ENCODE measurements at places on chromosomes 2 and 18.
A peak's percentile ranks its signal among the peaks of the same experiment; 100 is the strongest.

- no peak for DNase-seq
These were observed 11.9 kb upstream of the IL1R1 start for GRCh38 chr2:102130647-102130991.

GRCh38 chr18:52730972-52731619, 391.1 kb downstream of the DCC start:
- DNase-seq, result no peak

DNA sequence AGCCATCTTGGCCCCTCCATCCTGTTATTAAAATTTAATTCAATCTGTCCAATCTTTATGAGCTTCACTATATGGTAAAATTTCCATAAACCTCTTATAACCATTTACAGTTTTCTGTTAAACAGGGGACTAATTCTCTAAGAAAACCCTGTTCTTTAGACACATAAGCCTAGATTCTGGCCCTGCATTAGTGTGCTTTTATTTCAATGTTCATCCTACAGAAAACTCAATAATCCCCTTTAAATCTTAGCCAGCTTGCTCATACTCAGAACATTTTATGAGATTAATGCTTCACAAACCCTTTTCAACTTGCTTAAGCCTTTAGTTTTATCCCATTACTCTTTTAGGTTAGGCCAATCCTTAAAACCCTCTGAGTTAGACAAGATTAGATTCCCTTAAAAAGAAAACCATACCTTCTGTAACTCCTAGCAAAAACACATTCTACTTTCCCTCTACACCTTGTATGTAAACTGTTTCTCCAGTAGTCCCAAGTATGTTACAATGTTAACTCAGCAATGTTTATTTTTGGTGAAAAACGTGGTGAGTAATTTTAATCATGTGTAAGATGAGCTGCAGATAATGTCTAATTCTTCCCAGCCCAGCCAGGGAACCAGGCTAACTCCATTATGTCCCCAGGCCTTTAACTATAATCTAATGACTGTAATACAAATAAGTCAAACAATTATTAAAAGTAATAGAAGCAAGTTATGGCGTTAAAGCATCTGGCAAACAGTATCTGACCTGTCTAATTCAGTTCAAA, 1953.4 kb upstream of the LRRTM1 start:
- DNase-seq, result no peak

- DNase-seq, result peak; percentile 56
These were observed 19.7 kb upstream of the IL18R1 start for GRCh38 chr2:102335871-102336366.

- DNase-seq, result no peak
These were observed 13.1 kb downstream of the DSG2 start for GRCh38 chr18:31511098-31511497.

- no peak for DNase-seq
These were observed 25.7 kb upstream of the CRIM1 start for GRCh38 chr2:36329746-36330472.

GRCh38 chr2:95049683-95049955, 24.1 kb downstream of the MAL start:
- DNase-seq, result no peak

GRCh38 chr18:33749834-33750233, 171.8 kb downstream of the ASXL3 start:
- DNase-seq, result peak; percentile 45

- DNase-seq, result no peak
These were observed 120.9 kb upstream of the CDC42EP3 start for GRCh38 chr2:37792366-37792765.

DNA sequence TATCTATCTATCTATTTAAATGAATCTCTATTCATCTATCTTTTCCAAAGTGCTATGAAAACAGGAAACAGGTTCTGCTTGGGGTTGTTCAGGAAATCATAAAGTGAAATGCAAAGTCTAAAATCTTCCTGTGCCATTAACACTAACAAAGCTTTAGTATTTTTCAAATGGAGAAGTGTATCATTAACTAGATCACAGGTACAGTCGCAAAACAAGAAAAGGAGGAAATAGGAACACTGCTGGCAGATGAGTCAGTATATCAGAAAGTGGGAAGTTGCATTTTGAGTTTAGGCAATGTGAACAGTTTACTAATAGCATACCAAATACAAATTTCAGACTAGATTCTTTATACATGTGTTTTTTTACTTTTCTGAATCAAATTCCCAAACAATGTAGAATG, 888.5 kb upstream of the FSHR start:
- no peak for DNase-seq

DNA sequence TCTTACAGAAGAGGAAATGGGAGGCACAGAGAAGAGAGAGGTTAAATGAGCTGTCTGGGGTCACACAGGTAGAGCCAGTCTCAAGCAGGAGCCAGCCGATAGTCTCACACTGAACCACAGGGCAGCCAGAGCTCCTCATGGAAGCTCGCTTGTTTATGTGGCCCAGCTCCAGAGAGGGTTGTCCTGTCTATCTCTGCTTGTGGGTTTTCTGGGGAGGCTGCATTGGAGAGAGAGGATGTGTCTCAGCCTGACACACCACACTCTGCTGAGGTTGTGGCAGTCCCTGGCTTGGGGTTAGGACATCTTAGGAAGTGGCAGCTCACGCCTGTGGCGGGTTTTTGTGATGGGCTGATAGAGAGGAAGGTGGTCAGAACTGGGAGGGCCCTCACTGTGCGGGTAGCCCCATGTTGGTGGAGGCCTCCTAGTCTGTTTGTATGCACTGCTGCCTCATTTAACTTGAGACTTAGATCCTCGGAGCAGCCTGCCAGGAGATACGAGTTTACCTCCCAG, 52.3 kb downstream of the TCF7L1 start:
- no peak for DNase-seq

DNA sequence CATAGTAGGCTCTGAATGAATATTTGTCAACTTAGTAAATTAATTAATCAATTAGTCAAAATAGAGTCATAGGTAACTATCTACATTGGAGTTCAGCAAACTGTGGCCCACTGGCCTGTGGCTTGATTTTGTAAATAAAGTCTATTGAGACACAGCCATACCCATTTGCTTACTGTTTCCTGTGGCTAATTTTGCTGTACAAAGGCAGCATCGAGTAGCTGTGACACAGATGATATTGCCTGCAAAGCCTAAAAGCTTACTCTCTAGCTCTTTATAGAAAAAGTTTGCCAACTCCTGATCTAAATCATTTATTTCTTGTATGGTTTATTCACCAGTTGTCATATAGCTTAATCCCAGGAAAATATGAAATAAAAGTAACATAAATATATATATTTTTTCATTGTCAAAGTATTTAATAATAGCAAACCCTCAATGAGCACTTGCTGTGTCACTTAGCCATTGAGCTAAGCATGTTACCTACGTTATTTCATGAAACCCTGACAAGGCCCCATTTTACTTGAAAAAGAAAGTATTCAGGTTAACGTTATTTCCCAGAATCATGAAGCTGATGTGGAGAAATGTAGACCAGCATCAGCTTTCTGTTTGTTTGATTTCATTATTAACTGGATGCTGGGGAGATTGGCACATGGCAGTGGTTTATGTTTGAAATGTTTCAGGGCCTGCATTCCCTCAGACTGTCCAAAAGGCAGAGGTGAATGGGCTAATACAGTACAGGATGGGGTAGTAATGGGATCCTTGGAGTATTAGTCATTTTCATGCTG, 69.6 kb downstream of the ICOS start:
- DNase-seq, result no peak

- DNase-seq, result no peak
These were observed 14.7 kb downstream of the UGT1A10 start for GRCh38 chr2:233650981-233651380.

DNA sequence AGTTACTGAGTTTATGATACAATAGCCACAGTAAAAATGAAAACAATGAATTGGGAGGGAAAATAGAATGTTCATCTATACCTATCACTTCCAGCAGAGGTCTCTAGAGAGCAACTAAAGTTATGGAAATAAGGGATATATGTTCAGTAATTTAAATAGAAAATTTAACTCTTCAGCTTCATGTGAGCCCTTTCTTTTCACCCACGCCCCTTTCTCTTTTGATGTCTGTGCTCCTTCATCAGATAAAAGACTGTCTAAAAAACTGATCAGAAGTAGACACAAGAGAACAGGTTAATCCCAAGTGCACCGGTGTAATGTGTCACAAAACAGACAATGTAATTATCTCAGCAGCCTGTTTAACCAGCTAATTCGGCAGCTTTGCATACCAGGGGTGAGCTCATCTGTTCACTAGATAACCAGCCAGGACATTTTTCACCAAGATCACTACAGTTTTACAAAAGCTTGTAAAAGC, 238.5 kb upstream of the ERBB4 start:
- DNase-seq, result no peak

DNA sequence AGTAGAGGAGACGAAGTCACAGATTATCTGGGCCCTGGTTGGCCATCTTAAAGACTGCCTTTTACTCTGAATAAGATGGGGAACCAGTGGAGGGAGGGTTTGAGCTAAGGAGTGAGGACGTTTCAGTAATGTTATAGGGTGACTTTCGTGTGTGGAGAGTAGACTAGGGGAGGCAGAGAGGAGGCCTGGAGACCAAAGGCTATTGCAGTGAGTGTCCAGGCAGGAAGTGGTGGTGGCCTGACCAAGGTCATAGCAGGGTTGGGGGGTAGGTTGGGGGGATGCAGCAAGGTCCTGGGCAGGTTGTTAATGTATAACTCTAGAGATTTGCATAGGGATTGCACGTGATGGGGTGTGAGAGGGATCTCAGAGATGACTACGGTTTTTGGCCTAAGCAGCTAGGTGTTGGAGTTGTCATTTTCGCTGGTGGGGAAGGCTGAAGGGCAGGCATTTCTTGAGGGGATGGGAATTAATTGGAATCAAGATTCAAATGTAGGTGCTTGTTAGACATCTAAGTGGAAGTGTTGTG, 4.9 kb downstream of the CEP192 start:
- DNase-seq, result no peak

DNA sequence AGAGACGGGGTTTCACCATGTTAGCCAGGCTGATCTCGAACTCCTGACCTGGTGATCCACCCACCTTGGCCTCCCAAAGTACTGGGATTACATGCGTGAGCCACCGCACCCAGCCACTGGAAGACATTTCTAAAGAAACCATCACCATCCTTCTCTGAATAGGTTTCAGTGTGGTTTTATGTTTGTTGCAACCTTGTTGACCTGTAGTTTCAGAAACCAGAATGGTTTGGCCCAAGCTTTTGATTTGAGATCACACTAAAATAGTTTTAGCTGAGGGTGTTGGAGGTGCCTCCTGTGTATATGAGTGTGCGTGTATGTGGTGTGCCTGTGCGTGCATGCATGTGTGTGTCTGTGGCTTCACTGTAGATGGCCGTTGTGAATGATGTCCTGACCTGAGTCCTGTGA, 26.2 kb downstream of the INPP4A start:
- no peak for DNase-seq

DNA sequence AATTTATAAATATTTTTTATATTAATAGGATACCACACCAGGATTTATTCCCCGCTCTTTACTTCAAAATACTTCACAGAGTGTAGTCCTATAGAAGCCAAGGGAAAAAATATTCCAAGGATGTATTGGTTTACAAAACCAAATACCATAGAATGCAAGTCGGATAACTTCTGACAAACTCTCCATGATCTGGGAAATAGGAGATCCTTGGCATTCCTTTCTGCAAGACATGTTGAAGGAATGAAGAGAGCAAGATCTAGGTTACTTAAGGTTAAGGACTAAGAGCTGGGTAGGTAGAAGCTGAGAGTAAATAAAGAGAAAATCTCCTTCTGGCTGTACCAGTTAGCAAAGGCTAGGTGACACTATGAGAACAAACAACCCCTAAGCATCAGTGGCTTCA, 141.2 kb downstream of the LRATD1 start:
- no peak for DNase-seq

DNA sequence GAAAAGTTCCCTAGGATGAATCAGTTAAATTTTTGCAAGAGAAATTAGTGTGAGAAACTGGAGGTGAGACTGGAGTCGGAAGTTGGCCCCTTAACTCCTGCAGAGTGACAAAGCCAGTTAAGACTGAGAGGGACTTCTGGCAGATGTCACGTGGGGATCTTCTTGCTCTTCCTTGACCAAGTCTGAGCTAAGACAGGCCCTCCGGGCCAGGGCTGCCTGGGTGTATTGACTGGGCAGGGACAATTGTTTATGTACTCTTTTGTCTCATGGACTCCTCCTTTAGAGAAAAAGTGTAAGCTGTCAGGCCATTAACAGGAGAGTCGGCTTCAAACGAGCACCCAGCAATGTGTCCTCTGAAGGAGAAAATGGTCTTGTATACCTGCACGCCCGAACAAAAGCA, 48.6 kb upstream of the RALBP1 start:
- DNase-seq, result no peak

DNA sequence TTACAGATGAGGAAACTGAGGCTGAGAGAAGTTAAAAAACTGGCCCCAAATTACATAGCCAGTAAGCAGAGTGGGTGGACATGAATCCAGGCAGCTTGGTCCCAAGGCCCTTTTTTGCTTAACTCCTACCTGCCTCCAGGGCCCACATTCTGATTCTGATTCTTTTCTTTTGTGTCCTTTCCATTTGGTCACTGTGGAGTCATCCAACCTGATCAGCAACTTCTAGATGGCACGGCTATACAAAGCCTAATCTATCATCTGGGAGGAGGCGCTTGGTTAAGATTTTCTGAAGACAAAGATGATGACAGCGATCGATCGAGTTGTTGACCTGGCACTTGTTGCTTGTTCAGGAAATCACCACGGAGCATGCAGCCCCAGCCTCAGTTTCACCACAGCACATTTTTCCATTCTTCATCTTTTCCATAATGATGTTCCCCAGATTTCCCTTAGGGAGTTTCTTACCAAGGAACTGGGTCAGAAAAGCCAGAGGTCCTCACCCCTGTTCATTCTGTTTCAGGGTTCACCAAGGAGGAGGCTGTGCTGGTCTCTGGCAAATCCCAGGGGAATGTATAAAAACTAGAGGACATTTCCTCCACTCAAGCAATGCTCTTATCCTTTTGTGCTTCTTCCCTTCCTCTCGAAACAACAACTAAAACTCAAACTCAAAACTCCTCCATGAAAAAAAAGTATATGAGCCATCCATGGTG, 6.9 kb upstream of the IGFBP2 start:
- no peak for DNase-seq

- DNase-seq, result no peak
These were observed 203.8 kb downstream of the ETAA1 start for GRCh38 chr2:67600946-67601345.

DNA sequence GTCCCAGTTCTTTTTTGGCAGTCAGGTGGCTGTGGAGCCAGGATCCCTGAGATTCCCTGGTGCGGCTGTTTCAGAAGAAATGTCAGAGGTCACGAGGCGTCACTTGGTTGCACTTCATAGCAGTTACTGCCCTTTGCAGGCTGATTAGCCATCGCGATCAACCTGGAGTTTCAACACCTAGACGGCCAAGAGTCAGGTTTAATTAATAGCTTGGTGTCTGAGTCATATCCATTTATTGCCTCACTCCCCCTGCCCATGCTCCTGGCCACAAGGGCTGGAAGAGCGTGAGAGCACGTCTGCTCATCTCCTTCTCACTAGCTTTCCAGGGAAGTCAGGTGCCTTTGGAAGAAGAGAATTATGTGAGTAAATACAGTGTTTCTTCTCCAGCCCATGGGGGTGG, 552.3 kb downstream of the TSN start:
- no peak for DNase-seq
